ENCODE measurements at places on chromosomes 1 and 21.

DNA sequence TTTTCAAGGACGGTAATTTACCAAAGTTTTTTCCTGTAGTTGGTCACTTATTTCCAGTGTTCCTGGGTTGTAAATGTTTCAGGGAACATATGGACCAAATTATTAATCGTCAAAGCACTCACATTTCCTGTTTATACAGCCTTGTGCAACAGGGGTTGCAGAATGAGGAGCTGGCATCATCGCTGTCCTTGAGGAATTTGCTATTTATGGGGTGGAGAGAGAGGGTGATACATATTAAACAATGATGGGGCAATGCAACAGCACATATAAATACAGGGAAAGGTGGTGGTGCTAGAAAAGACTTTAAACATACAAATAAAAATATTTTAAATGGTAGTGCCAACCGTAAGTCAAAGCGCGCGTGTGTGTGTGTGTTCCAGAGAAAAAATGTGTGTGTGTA is 369.8 kb downstream of the NPHP4 start:
- no peak for DNase-seq

- no peak for DNase-seq
Measured at GRCh38 chr1:8427493-8427892, 109.6 kb downstream of the SLC45A1 start.

- DNase-seq, result no peak
Measured at GRCh38 chr1:5686925-5687706, 305.1 kb downstream of the NPHP4 start.

DNA sequence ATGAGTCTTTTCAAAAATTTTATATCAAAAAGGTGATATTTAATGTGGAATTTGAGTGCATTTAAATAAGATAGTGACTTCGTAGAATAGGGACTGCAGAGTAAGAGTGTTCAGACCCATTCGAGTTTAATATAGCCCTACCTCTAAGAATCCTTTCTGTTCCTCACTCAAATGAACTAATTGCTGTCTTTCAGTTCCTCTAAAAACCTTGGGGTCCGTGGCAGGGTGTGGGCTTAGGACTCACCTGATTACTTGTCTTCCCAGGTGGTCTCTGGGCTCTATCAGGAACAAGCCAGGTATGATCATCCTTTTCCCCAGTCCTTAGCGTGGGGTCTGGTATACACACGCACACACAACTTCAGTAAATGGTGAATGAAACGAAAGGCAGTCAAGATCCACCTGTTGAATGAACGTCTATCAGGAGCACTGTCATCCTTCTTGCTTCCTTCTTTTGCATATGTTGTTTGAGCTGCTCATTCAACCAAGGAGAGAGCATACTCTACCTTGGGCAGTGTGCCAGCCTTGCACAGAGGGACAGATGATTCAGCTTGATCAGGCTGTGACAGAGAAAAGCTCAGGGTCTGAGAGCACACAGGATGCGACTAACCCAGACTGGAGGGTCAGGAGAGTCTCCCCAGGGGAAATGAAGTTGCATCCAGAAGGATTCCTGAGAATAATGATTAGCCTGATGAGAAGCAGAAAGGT is 1.2 kb upstream of the RNF11 start:
- no peak for DNase-seq

DNA sequence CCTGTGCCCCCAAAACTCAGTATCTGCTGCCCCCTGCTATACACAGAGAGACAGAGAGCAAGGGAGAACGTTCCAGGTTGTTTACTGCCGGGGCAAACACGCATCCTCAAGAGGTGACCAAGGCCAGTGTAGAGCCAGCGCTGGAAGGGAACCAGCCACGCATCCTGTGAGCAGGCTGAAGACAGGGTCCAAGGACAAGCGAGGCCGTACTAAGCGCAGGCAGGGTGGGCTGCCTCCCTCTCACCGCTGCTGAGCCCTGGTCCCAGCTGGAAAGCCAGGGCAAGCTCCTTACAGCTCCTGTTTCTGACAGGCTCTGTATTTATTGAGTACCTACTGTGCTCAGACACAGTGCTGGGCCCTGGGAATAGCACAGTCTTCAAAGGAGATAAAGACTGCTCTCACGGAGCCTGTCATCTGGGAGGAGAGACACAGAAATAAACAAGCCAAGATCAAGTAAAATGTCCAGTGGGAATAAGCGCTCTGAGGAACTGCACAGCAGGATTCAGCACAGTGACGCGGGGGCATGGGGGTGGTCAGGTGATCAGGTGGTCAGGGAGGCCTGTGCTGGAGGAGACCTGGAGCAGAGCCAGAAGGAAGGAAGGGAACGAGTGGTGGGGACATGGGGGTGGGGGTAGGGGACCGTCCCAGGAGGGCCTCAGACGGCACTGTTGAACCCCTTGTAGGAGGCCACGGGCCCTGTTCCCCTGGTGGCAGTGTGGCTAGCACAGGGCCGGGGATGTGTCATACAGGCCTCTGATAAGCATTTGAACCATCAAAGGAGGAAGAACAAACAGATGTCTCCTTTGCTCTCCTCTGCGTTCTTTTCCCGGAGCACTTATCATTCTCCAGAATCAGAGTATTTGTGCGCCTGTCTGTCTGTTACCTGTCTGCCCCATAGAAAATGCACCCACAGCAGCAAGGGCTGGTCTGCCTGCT is 37.8 kb upstream of the EFHD2 start:
- DNase-seq, result no peak
